ENCODE measurements at places on chromosomes 13 and 19.

GRCh38 chr19:16830679-16831078 lies 1.5 kb downstream of the SIN3B start:
- DNase-seq, result no peak

DNA sequence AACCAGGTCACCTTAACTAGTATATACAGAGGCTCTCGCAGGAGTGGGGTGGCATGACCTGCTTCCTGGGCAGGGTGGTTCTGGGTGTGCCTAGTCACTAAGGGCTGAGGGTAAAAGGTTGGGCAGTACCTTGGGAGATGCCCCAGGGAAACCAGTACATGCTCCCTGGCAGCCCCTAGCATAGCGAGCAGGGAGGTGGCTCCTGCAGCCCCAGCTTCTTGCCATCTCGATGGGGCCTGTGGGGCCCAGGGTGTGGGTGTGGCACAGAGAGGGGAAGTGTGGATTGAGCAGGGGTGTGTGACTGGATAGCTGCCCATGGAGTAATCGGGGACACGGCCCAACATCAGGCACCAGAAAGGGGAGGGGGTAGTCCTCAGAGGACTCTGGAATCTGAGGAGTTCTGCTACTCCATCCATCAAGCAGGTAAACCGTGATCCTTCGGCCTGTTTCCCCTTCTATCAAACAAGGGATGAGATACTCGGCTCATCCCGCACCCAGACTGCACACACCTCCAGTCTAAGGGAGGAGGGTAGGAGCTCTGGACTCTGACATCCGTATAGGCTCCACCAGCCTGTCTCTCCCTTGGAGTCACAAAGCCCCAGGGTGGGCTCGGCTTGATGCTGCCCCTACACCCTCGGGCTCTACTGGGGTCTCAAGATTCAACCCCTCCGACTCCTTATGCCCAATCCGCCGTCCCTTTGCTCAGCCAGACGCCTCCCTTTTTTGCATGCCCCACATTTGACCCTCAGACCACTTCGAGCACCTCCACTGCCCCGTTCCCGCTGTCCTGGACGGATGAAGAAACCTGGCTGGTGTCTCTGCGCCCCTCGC lies 1.1 kb downstream of the ZBTB45 start:
- DNase-seq, result no peak

GRCh38 chr19:45587873-45588272 lies 3.3 kb upstream of the OPA3 start:
- DNase-seq, result no peak

DNA sequence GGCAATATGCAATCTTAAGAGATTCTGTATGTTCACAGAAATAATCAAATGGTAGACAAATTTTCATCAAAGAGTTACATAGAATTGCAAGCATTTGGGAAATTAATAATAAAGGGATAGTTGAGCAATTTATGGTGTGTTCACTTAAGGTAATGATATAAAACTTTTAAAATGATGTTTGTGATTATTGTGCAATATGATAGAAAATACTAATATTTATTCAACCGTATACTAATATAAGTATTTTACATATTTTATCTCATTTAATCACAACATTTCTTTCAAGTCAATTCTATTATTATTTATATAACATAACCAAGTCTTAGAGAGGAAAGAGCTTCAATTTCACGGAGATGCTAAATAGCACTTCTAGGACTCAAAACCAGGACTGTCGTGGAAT lies 716.8 kb upstream of the MIR17HG start:
- DNase-seq, result no peak

- no peak for DNase-seq
These were observed 714 bp downstream of the POLRMT start for GRCh38 chr19:632579-633067.

- DNase-seq, result no peak
These were observed 4.7 kb downstream of the SIGLEC7 start for GRCh38 chr19:51146751-51147150.
